Liver (tissue), 10 donors: ENCODE measurements at places on chromosomes 7 and 10. TPM values are rescaled to one million over a fixed set of nuclear protein-coding genes. Genes with fewer than 3 reads are reported as not detected.
A peak's percentile ranks its signal among the peaks of the same experiment; 100 is the strongest.

DNA sequence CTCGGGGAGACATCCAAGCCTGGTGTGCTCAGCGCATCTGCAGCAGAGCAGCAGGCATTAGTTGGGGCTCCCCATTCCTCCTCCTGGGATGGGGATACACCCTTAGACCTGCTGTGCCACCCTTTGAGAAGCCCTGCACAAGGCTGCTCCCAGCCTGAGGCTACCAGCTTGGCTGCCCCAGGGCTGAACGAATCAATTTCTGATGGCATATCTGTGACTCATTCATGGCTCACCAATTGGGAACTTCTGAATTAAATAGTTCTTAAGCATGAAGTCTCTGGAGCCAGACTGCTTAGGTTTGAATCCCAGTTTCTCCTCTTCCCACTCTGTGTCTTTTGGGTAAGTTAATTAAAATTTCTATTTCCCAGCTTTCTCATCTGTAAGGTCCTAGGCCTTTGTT lies 16.3 kb upstream of the GLI3 start:
- no peak for DNase-seq

GRCh38 chr7:30238721-30239441 lies 45.5 kb upstream of the ZNRF2 start:
- peak; percentile 54 for DNase-seq

GRCh38 chr10:14023673-14024328 lies 306.9 kb downstream of the FRMD4A start:
- no peak for DNase-seq

DNA sequence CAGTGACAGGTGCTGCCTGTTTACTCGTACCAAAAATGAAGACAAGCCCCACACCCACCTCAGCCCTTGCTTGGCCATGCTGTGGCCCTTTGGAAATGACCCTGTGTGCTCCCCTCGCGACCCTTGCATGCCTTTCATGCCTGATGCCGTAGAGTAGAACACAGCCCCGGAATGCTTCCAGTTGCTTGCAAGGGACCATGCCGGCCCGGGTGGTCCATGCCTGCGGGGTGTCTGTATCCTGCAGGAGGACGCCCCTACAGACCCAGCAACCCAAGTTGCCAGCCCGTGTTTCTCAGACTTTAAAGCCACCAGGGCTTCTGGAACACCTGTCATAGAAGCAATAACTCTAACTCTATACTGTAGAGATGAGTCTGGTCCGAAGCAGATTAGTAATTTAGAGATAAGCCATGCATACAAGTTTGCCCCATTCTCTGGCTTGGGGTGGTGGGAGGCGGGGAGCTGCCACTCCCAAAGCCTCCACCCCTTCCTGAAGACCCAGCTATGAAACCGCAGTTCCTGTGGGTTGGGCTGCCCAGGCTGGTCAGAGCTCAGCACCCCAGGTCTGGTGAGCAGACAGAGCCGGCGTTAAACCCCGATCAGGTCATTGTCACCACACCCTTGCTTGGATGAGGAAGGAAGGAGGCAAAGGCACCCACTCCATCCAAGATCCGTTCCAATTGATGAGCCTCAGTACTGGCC lies 143.5 kb downstream of the ADCY1 start:
- DNase-seq = no peak

- no peak for DNase-seq
These were observed 101.3 kb upstream of the DKK1 start for GRCh38 chr10:52212802-52213201.

- DNase-seq = no peak
These were observed 58.9 kb upstream of the PPP1R9A start for GRCh38 chr7:94848531-94848930.

GRCh38 chr10:117509573-117509972 lies 33.0 kb upstream of the EMX2 start:
- DNase-seq = no peak

DNA sequence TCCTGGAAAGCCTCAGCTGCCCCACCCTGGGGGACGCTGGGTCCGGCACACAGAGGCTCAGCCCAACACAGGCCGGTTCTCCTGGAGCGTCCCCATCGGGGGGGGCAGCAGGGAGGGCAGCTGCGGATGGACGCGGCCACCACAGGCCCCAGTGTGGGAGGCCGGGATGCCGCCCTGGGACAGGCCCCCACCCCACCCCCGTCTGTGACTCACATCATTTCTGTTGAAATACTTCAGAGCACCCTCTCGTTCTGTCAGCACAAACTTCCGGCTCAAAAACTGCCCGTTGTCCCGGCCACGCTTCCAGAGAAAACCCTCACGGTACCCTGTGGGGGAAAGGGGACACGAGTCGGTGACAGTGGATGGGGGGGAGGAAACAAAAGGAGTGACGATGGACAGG lies 28.5 kb downstream of the GET4 start:
- no peak for DNase-seq

The LGI1 gene
- not detected for total RNA-seq

GRCh38 chr7:149615690-149616270 lies 118.2 kb upstream of the ZNF746 start:
- no peak for DNase-seq

- no peak for DNase-seq
These were observed 25.0 kb upstream of the TAX1BP1 start for GRCh38 chr7:27714831-27715444.

DNA sequence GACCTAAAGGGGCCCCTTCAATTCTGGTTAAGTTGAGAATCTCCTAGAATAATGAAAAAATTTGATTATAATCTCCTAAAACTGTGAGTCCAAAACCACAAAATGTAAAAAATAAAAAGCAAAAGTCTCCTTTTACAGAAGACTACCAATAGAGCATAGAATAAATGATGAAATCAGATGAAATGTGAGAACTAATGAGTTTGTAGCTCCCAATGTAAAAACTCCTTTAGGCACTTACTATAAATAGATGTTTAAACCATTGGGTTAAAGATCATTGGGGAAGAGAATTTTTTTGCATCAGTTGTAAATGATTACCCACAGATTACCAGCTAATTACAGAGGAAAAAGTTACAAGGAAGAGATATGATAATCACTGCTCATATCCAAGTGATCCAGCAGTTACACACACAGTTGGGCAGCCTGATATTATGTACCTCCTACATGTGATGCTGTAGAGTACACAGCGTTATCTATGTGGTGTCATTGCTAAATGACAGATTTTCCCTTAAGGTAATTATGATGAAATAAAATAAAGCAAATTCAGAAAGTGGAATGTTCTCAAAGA lies 282.7 kb upstream of the SEMA3D start:
- DNase-seq = no peak

- DNase-seq = no peak
These were observed 28.9 kb upstream of the SAMD9L start for GRCh38 chr7:93176992-93177580.

DNA sequence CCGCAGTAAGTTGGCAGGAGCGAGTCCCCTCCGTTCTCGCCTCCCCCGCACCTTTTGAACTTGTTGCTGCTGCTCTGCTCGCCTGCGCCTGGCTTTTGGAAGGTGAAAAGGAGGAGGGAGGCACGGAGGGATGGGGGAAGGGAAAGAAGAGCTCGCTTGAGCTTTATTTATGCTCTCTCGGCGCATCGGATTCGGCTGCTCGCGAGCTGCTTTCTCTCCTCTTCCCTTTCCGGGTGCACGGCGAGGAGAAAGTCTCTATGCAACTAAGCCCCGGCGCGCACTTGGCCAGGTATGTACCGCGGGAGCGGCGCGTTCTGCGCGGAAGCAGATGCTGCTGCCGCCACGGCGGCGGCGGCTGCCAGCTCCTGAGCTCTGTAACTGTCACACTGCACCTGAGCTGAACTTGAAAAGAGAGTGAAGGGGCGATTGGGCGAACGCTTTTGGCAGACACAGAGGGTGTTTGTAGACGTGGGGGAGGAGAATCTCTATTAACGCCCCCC lies 551 bp downstream of the KCND2 start:
- no peak for DNase-seq

DNA sequence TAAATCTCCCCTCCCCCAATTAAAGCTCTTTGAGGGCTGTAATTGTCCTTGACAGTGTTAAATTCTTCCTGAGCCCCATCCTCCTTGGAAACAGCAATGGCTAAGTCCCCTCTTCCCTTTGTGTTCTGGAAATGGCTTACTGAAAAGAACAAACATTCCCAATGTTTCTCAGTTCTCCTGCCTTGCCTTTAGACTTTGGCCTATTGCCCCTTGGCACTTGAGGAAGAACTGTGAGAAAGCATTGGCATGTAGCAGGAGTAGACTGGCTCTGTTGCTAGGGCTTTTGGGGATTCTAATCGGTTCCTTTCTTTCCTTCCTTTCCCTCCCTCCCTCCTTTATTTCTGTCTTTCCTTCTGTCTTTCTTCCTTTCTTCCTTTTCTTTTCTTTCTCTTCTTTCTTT lies 463.3 kb upstream of the PODXL start:
- DNase-seq = no peak

The GIMAP2 gene
- total RNA-seq = 9.2 TPM

The C10orf67 gene
- not detected for total RNA-seq

DNA sequence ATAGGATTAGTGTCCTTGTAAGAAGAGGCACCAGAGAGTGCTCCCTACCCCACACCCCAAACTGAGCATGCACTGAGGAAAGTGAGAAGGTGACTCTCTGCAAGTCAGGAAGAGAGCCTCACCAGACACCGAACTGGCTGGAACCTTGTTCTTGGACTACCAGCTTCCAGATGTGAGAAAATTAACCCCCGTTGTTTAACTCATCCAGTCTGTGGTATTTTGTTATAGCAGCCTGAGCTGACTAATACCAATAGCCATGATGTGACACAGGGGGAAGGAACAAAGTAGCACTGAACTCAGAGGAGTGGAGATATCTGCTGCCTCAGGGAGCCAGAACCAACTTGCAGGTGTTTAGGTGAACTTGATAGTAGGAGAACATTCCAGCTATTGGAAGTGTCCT lies 415.2 kb upstream of the ZMIZ1 start:
- DNase-seq = no peak

The IL6 gene
- total RNA-seq = not detected

DNA sequence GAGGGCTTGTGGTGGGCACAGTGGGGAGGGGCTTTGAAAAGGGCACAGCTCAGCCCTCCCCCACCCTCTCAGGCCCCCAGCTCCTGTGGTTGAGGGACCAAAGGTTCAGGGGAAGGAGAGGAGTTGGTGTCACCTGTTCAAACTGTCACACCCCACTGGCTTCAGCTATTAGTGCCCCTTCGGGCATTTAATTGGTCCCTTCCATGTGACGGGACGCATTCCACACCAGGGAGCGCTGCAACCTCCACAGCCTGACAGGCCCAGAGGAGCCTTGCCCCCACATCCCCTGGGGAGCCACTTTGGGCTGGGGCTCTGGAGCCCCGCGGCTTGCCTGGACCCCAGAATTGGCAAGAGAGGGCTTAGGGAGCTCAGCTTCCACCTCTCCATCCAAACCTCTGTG lies 75.7 kb downstream of the C10orf105 start:
- no peak for DNase-seq

GRCh38 chr10:79140855-79141254 lies 72.1 kb downstream of the ZMIZ1 start:
- DNase-seq = no peak

The GSAP gene
- total RNA-seq = 11.2 TPM

The CDC14C gene
- total RNA-seq = not detected

GRCh38 chr10:133016493-133017202 lies 71.1 kb upstream of the ADGRA1 start:
- DNase-seq = no peak

The TLX1 gene
- total RNA-seq = 0.33 TPM

GRCh38 chr7:5564894-5565293 lies 141.3 kb upstream of the TNRC18 start:
- no peak for DNase-seq

The NUTM2D gene
- total RNA-seq = 2.8 TPM

GRCh38 chr10:119166118-119166500 lies 595 bp upstream of the SFXN4 start:
- no peak for DNase-seq

The ZNF32 gene
- 6.5 TPM for total RNA-seq

The SPDYE11 gene
- not detected for total RNA-seq

- no peak for DNase-seq
These were observed 913.8 kb downstream of the KCNMA1 start for GRCh38 chr10:76723844-76724243.

DNA sequence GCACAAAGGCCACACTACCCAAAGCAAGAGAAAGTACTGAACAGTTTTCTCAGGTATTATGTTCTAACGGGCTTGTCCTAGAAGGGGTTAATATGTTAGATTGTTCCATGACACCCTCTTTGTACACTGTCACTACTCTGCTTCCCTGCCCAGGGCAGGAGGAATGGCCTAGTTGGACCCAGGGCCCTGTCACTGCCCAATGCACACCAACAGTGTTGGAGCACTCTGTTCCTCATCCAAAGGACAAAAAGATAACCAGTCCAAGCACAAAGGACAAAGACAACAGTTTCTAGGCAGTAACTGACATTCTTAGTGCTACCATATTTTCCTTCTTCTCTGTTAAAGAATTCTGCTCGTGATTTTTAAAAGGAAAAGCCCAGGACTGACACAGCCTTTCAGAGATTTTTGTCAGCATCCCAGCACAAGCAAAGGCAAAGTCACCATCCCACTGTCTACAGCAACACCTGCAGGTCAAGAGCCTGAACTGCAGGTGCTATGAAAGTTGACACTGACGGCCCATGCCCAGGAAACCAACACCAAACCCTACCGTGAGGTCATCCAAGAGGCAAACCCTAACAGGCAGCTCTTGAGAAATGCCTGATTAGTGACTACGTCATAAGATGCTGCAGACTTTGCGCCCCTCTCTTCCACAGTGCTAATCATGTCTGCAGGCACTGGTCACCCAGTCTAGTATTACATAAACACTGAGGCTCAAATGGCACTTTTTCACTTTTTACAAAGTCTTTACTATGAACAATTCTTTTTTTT lies 13.2 kb downstream of the NUDCD3 start:
- DNase-seq = peak; percentile 61

- no peak for DNase-seq
These were observed 205.7 kb downstream of the SORCS1 start for GRCh38 chr10:106958589-106959361.

The IFIT5 gene
- 10.7 TPM for total RNA-seq

DNA sequence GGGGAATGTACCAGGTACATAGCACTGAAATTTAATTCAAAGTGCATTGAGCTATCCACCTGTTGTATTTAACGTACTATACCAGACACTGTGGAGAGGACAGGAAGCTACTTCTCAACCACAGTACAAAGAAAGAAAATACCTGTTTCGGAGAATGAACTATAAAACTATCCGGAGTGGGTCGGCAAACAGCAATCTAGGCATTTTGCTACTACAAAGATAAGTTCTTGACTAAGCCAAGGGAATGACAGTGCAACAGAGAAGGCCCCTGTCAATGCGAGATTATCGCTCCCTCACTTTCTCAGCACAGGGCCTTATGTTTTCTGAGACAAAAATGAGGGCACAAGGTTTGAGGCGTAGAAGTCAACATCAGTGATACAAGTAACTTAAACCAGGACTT lies 27.4 kb downstream of the SFMBT2 start:
- DNase-seq = no peak
